Stimulated activated naive CD8-positive, alpha-beta T cell treated with anti-CD3 and anti-CD28 coated beads, Interleukin-15, amount 100 ng/mL, for 72 hours (primary cell): ENCODE measurements at places on chromosomes 7 and 10.

DNA sequence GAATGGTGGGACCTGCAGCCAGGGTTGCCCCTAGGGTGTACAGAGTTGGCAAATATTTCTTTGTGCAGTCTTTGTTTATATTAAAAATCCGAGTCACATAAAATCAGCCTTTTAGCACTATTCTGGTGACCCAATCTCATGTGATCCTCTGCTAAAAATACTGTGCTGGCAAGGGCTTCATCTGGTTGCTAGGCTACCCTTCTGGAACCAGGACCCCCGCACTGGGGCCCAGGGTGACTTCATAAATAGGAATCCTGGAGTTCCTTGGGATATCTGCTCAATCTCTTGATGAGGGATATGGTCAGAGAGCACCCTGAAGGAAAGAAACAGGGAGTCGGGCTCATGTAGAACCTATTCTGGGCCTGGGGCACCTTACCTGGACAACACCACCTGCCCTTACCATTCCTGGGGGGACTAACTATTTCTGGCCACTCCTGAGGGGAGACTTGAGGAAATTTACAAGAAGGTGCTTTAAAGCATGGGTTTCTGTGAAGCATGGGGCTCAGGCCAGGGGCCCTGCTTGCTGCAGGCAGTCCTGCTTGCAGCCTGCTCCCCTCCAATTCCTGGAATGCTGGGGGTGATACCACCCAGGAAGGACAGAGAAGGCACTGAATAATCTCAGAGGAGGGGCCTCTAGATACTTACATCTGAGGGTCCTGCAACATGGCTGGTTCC lies 44.7 kb downstream of the SH2D4B start:
- no peak for DNase-seq

GRCh38 chr10:132892004-132892403 lies 50.4 kb downstream of the CFAP46 start:
- peak; percentile 2 for DNase-seq

- DNase-seq = no peak
Observed at GRCh38 chr7:128322040-128322643, 21.6 kb downstream of the RBM28 start.

GRCh38 chr10:49663596-49663995 lies 15.9 kb upstream of the C10orf53 start:
- no peak for DNase-seq

DNA sequence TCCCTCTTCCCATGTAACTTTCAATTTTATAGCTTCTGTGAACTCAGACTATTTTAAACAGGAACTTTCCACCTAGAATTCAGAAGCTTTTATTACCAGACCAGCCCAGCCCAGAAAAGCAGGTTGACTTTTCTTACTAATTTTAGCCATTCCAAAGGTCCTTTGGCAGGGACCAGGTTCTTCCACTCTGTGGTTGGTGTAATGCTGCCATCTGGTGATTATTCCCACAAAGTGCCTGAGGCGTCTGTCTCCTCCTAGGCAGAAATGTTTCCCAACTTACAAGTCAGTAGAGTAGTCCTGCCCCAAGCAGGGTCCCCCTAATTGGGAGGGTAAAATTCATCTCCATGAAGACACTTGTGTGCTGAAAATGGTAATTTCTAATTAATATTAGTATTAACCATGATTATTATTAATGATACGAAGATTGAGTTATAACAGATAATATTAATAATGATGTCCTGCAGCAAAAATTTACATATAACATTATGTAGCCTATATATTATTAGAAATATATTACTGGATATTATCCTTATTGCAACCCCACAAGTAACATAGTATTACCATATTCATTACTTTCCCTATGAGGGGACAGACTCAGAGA lies 53.0 kb upstream of the PPP1R17 start:
- no peak for DNase-seq

- no peak for DNase-seq
Observed at GRCh38 chr7:99955247-99955646, 20.6 kb downstream of the AZGP1 start.

- no peak for DNase-seq
Observed at GRCh38 chr10:116472891-116473290, 45.2 kb downstream of the PNLIPRP3 start.

DNA sequence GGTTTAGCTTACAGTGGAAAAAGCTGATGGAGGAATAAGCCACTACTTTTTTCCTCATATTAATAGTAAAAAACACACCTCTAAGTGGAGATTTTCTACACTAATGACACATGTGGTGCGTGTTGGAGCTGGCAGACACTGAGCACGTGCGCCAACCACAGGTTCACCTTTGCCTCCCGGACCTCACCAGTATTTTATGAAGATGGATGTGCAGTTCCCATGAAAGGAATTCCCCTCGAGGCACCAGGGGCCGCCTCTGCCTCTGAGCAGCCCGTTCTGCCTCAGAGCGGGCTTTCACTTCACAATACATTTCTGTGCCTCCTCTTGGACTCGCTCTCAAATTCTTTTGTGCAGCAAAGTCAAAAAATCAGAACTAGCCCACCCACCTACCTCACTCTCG lies 477.5 kb upstream of the ADARB2 start:
- DNase-seq = no peak

DNA sequence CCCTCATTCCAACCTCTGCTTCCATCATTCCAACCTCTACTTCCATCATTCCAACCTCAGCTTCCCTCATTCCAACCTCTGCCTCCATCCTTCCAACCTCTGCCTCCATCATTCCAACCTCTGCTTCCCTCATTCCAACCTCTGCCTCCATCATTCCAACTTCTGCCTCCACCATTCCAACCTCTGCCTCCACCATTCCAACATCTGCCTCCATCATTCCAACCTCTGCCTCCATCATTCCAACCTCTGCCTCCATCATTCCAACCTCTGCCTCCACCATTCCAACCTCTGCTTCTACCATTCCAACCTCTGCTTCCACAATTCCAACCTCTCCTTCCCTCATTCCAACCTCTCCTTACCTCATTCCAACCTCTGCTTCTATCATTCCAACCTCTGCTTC lies 30.3 kb downstream of the CCDC71L start:
- no peak for DNase-seq

DNA sequence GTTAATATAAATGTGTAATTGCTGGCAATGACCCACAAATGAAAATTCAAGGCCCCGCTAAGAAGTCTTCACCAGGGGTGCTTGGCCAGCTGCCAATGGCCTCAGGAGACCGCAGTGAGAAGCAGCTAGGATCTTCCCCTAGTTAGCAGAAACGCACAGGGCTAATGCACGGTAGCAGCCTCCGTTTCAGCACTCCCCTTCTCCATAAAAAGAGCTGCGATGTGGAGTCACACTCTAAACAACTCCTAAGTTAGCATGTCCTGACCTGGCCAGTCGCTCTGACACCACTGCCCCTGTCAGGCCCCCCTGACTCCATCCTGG lies 139.0 kb downstream of the SEPTIN14 start:
- DNase-seq = no peak

GRCh38 chr10:105023211-105024111 lies 382.4 kb downstream of the SORCS3 start:
- DNase-seq = no peak

GRCh38 chr7:30846378-30846777 lies 65.3 kb upstream of the AQP1 start:
- DNase-seq = no peak
